GM20000 (cell line): ENCODE measurements at places on chromosomes 11 and 22.

- no peak for DNase-seq
Measured at GRCh38 chr22:40030758-40031095, 36.0 kb downstream of the FAM83F start.

GRCh38 chr11:67442504-67443404, 522 bp downstream of the CORO1B start:
- DNase-seq = no peak

DNA sequence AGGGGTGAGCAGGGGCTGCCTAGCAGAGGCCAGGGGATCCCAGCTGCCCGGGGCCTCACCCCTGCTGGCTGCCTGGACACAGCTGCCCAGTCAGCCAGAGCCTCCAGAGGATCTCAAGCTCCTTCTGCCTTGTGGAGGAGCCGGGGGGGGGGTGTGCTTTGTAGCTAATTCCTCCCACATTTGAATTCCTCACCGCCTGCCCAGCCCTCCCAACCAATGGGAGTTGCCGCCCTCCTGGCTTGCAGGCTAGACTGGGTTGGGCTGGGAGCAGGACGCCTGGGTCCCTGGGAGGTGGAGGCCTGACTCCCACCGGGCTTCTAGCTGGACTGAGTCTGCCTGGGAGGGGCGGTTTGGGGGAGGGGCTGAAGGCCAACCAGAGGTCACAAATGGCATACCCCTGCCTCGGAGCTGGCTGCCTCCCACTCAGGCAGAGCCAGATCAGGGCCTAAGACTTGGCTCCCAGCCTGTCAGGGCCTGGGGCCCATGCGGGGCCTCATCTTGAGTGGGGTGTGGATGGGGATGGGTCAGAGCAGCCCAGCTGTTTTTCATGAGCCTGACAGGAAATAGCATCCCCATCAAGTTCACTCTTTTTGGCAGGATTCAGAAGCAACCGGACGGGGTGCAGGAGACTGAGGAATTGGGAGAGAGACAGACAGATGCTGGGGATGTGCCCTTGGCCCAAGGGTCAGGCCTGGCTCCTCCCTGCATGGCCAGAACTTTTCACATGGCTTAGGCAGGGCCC, 29.2 kb upstream of the PDE2A start:
- no peak for DNase-seq

DNA sequence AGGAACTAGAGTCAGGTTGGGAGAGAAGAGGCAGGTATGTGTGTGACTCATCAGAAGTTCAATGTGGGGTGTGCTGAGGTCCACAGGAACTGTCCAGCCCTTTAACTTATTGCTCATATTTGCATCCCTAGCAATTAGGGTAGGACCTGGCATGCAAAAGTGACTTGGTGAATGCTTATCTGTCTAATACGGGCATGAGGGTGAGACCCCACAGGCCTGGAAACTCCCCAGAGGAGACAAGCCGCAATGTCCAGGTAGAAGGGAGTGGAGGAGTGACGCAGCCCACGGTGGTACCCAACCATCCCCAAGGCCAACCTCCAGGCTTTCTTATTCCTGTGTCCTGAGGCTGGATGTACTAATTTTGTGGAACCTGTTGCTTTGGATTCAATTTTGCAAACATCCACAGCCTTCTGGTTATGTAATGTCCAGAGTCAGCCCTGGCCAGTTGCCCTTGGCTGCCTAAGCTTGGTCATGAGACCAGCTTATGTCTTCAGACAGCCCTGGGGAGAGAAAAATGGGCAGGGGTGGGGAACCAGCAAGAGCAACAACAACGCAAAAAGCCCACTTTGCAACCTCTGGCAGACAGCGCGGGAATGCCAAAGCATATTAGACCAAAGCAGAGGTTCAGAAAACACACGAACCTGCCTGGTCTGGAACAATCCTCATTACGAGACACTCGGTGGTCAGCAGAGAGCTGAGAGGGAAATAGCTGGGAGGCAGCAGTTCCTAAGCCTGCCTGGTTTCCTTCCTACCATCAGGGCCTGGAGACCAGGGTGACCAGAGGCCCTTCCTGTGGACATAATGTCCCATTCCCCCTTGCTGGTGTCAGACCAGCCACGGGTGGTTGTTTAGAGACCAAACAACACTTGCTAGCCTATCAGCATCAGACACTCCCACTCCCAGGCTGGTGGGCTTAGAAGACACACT, 49.3 kb downstream of the TIMP3 start:
- no peak for DNase-seq

- DNase-seq = no peak
Measured at GRCh38 chr11:120645639-120646038, 134.1 kb downstream of the GRIK4 start.

GRCh38 chr11:35605706-35606105, 12.6 kb upstream of the FJX1 start:
- no peak for DNase-seq

GRCh38 chr22:46119093-46119728, 31.1 kb upstream of the PPARA start:
- no peak for DNase-seq

DNA sequence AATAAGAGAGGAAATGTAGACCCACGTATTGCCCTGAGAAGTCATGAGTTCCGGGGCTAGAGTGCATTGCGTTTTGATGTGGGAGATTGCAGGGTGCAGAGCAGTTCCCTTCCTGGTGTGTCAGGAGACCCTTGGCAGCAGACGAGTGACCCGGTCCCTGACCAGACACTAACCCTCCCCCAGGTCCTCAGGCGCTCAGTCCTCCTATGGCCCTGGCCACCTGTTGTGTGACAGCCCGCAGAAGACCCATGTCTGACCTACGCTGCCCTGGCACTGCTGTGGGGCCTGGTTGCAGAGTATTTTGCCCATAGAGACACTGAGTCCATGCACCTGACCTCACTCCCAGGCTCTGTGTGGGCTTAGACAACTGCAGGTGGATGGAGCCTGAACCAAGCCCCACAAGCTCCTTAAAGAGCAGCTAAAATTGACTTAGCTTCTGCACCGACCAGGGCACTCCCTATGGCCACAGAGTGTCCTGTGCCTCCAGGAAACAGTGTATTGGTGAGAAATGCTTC, 833.8 kb downstream of the TBC1D22A start:
- no peak for DNase-seq

DNA sequence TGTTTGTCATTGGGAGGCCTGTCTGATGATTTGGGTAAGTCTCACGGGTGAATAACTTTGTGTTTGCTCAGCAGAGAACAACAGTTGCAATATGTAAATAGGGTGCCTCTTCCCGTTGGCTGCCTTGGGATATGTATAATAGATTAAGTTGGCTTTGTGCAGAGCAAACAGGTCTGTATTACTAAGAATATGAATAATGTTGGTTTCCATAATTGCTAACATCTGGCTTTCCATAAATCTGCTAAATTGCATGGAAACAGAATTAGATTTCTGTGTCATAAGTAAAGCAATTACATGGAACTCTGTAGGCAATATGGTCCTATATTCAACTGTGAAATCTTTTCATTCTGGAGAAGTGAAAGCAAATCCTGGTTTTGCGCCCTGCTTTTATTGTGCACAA, 636.0 kb upstream of the ANO5 start:
- no peak for DNase-seq

- DNase-seq = no peak
Measured at GRCh38 chr11:45041596-45041995, 90.9 kb upstream of the TP53I11 start.

DNA sequence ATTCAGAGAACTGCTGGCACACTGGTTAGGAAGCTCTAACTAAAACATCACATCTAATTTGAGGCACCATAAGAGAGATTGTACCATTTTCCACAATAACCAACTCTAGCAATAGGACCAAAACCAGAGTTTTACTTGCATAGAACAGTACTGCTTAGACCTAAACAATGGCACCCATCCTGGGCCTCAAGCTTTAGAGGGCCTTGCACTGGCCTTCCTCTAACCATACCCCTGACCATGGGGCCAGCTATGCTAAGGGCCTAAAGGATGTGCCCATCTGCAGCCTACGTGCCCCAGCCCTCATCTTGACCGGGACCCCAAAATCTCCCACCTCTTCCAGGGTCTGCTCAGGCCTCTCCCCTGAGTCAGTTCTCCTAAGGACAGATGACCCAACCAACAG, 74.4 kb upstream of the ARHGAP32 start:
- DNase-seq = no peak

- DNase-seq = no peak
Measured at GRCh38 chr11:98616098-98616655, 404.6 kb upstream of the CNTN5 start.

DNA sequence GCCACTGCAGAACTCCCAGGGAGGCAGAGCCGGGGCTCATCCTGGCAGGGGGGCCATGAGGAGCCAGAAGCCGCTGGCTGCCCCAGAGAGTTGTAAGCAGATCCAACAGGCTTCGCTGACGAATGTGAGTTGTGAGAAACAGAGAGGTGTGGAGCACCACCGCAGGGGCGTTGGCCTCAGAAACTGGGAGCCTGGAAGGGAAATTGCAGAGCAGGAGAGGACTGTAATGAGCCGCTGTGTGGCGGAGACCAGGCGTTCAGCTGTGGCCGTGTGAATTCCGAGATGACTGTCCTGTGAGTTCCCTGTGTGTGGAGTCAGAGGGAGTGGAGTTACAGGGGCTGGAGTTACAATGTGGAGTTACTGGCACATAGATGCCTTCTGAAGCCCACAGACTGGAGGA, 27.7 kb upstream of the ETS1 start:
- no peak for DNase-seq

DNA sequence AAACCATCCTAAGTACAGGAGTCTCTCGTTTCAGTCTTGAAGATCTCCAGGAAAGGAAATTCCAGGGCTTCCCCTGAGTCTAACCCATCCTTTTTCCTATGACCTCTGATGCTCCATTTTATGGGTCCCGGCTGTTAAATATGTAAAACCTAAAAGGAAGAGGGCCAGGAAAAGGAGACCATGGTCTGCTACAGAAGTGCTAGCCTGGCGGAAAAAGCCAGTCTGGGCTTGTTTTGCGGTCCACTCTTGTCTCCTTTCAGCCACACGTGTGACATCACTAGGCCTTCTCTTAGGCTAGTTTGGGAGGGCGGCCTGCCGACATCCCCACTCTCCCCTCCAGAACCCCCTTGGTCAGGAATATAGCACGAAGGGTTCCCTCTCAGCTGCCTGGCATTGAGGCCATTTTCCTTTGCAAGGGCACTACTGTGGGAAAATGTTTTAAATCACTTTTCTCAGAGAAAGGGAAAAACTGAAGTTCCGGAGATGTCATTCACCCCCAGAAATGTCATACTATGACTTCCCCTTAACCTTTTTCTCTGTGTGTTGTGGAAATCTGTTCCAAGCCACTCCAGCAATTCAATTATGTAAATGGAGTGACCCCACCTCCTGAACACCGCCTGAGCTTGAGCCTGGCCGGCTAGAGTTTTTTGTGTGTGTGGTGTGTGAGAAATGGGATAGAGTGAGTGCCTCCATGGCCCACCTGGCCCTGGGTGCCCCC, 86.9 kb downstream of the UBASH3B start:
- DNase-seq = no peak

DNA sequence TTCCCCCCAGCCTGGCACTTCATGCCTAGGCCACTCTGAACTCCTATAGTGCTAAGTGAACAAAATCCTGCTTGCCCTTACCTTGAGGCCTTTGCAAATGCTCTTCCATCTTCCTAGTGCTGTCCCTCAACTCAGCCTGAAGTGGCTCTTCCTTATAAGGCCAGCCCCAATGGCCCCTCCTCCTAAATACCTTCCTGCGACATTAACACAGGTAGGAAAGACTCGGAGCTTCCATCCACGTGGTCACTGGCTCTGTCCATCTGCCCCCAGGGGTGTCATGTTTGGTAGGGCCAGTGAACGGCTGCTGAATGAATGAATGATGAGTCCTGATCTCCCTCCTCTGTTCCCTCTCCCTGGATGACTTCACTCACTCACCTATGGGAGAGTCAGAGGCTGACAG, 4.2 kb downstream of the PDE2A start:
- no peak for DNase-seq

- DNase-seq = no peak
Measured at GRCh38 chr22:44001521-44001920, 22.6 kb upstream of the PARVB start.
